ENCODE measurements at places on chromosomes 12 and 14.

DNA sequence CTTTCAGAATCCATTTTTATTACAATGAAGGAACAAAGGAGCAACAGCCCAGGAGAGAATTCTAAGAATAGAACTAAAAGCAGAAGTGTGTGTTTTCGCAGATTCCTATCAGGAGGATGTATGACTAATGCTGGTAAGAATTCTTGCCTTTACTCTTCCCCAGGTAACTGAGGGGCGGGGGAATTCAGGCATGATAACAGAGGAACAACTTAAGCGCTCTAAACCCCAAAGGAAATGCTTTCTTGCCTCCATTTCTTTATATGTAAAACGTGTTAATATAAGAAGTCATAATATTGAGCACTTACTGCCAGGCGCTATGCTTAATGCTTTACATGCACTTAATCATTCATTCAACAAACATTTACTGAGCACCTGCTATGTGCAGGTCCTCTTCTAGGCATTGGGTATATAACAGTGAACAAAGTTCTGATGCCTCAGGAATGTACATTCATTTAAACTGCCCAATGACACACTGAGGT is 4.5 kb downstream of the HCAR1 start:
- no peak for DNase-seq

GRCh38 chr14:73896521-73896920 is 9.9 kb downstream of the ZNF410 start:
- DNase-seq = no peak

GRCh38 chr12:116146386-116146785 is 131.1 kb downstream of the MED13L start:
- DNase-seq = no peak

DNA sequence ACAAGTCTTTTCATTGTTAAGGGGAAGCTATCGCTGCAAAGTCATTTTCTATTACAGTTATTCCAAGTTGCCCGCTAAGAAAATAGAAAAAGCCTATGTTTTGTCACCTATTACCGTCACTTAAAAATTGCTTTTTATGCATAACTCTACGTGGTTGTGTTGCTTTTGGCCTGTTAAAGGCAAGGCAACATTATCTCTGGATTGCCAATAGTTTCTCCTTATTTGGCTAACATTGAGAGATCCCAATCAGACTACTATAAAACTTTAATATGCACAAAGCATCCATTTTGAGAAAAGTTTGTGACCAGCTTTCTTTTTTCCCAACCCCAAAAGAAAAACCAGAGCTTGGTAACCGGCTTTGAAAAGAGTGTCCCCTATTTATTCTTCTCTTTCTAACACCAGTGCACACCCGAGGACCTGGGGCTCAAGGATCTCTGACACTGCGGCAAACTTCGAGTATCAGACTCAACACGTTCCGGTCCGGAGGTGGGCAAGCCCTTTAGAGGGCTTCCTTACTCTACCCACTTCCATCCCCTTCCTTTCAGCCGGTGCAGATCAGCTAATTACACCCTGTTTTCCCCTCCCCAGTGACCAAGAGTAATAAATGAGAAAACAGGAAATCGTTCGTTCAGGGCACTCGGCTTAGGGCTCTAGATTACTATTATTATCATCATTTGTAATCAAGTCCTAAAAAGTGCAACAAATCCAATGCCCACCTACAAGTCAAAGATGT is 1.2 kb downstream of the PPP1R12A start:
- DNase-seq = no peak

DNA sequence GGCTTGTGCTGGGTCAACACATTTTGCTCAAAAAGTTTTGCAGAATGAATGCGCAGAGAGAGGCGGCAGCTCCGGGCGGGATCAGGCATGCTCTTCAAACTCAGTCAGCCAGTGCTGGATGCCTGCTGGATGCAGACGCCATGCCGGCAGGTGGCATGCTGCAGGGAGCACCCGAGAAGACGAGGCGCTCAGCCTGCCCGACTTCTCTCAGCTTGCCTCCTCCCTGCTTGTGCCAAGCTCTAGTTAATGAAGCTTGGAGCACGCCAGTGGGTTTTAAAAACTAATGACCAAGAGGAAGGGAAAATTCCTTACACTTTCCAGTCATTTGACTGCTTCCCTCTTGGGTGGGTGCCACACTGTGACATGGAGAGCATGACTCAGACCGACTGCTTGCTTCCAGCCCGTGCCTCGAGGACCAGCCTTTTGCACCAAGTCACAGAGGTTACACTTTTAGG is 39.8 kb downstream of the SLC24A4 start:
- DNase-seq = no peak

GRCh38 chr12:123102366-123102765 is 48.5 kb downstream of the PITPNM2 start:
- DNase-seq = no peak

DNA sequence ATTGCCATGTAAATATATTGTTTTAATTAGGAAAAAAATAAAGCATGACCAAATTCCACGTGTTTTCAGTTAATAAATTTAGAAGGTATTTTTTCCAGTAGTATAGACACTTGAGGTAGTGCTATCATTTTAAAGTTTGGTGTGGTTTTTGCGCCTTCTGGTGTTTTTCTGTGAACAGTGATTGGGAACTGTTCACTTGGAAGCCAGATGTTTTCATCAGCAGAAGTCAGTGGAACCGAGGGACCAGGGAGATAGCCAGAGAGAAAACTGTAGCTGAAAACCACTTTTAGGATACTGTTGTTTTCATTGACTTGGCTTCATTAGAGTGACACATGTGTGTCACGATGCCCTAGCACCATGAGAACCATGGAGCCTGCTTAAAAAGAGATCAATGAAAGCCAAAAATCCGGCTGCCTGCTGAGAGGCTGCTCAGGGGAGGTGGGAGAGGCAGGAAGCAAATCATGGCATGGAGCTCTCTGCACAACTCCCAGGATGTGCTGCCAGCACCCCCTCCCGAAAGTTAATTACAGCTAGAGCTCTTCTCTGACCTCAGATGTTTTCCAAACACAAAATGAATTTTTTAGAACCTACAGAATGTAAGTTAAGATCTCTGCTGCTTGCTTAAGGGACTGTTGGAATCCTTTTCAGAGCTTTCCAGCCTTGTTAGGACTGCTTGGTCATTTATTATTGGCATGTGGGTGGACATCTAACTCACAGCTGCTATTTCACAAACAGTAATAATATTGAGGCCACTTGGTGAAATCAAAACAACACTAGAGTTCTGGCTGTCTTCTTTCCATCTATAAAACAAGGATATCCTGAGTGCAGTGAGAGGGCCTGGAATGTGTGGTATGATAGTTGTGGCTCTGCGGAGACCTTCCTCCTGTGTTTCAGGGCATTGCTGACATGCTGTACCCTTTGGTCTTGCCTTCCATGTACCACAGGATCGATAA is 192.3 kb downstream of the ANO4 start:
- no peak for DNase-seq

- DNase-seq = no peak
Measured at GRCh38 chr14:89669193-89669592, 252.2 kb upstream of the FOXN3 start.

GRCh38 chr12:70590051-70590450 is 47.2 kb downstream of the PTPRB start:
- DNase-seq = peak; percentile 79

- DNase-seq = no peak
Measured at GRCh38 chr12:80226576-80226975, 127.2 kb downstream of the OTOGL start.

- no peak for DNase-seq
Measured at GRCh38 chr14:78700236-78700635, 530.1 kb downstream of the NRXN3 start.

GRCh38 chr14:102029956-102030355 is 56.9 kb downstream of the HSP90AA1 start:
- DNase-seq = no peak

DNA sequence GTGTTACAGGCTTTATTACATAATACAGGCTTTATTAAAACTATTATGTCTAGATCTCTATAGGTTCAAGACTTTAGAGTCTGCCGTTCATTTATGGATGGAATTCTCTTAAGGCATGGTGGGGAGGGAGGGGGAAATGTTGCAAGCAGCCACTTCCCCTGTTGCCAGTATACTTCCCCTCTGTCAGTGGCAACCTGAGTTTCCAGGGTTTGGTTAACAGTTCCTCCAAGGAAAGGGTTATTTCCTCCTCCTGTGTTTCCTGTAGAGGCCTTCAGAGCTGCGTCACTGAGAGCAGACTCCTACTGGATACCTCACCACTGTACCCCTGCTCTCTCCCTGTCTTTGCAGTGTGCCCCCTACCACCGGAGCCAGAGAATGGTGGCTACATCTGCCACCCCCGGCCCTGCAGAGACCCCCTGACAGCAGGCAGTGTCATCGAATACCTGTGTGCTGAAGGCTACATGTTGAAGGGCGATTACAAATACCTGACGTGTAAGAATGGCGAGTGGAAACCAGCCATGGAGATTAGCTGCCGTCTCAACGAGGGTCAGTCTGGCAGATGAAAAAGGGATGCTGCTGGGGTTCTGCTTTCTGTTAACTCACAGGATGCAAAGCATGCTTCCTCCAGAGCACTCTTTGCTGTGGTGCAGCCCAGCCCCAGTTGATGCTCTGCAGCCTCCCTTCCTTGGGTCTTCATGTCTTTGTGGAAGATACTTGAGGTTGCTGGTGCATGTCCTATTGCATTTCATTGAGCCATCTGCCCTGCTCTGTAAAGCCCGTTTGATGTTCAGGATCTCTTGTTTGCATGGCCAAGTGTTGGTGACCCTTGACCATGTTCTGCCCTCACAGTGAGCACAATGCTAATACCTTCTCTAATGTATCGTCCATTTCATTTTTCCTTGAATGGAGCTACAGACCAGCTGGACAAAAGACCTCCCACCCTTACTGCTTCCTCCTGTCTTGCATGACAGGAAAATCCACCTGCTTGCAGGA is 63.6 kb upstream of the SRSF5 start:
- DNase-seq = no peak

- no peak for DNase-seq
Measured at GRCh38 chr14:61099216-61099835, 118.3 kb downstream of the SLC38A6 start.

- no peak for DNase-seq
Measured at GRCh38 chr12:92218394-92219077, 72.9 kb upstream of the BTG1 start.

- DNase-seq = no peak
Measured at GRCh38 chr12:115740586-115741155, 536.8 kb downstream of the MED13L start.

DNA sequence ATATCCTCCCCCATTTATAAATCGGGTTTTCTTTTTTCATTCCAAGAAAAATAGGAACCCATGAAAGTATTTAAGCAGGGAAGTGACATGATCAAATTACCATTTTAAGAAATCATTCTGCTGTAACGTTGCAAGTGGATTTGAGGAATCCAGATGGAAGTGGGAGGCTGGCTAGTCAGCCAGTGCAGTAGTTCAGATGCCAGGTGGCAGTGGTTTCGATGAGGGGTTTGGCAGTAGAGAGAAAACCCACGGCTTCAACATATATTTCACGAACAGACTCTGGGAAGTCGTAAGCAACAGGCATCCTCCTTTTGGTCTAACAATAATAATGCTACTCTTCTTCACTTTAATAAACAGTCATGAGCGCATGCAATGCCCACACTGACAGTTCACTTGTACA is 25.0 kb downstream of the PDZRN4 start:
- no peak for DNase-seq

DNA sequence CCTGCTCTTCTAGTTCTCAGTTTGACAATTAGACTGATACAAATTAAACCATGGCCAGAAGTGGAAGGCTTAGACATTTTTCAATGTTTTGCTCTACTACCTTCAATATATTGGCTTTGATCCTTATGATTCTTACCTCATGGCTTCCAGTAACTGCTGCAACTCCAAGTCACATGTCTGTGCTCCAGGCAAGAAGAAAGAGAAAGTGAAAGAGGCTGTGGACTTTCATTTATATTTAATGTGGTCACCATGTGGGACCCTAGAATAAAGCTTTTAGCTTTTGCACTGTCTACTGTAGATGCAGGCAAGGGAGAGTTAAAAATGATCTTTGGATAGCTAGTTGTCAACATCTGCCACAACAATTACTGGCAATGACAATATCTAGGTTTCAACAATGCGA is 214.3 kb upstream of the PDE3A start:
- no peak for DNase-seq

- no peak for DNase-seq
Measured at GRCh38 chr12:106914796-106915634, 40.7 kb upstream of the TMEM263 start.

GRCh38 chr12:28388879-28389278 is 198.6 kb downstream of the CCDC91 start:
- no peak for DNase-seq

GRCh38 chr12:95506707-95507523 is 33.0 kb downstream of the METAP2 start:
- DNase-seq = no peak
